ENCODE measurements at places on chromosomes 13 and 19.

DNA sequence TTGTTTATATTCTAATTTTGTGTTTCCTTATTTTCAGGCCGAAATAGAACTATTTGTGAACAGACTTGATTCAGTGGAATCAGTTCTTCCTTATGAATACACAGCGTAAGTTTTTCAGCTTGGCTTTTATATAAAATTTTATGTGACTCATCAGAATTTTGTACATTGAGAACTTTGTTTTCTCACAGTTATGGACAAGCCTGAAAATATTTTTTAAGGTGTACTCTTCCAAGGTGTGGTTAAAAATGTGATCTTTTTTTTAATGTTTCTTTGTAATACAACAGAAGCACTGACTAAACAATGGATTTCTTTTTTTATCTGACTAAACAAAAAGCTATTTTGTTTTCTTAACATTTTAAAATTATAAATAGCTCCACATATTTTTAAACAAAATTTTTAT is 16.3 kb downstream of the TM9SF2 start:
- DNase-seq: no peak

DNA sequence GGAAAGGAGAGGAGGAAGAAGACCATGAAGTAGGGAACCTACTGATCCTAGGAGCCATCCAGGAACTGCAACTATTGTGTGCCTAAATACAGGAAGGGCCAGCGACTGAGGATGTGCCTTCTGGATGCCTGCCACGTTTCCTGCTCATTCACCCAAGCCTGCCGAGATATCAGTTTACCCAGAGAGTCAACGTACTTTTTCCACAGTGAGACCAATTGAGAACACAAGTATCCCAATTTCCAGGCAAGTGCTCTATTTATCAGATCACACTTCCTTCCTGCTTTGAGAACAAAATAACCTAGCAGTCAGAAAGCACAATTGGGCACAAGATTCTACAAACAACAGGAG is 122.4 kb downstream of the AKAP11 start:
- no peak for DNase-seq

- DNase-seq: no peak
These were observed 471.4 kb downstream of the LIG4 start for GRCh38 chr13:107743983-107744382.

DNA sequence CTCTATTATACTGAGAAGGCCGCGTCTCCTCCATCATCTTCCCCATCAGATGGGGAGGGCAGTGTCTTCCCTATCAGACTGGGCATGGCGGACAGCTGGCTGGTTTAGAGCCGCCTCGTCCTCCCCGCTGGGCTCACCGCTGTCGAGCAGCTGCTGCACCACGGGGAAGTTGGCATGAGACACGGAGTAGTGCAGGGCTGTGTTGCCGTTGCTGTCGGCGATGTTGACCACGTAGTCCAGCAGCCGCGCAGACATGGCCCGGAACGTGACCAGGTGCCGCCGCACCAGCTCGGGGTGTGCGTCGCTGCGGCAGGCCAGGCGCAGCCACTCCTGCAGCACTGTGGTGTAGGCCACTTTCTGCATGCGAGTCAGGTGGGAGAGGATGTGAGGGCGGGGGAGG is 18.8 kb upstream of the SPC24 start:
- peak; percentile 44 for DNase-seq

GRCh38 chr13:33489563-33489962 is 204.0 kb upstream of the STARD13 start:
- no peak for DNase-seq

DNA sequence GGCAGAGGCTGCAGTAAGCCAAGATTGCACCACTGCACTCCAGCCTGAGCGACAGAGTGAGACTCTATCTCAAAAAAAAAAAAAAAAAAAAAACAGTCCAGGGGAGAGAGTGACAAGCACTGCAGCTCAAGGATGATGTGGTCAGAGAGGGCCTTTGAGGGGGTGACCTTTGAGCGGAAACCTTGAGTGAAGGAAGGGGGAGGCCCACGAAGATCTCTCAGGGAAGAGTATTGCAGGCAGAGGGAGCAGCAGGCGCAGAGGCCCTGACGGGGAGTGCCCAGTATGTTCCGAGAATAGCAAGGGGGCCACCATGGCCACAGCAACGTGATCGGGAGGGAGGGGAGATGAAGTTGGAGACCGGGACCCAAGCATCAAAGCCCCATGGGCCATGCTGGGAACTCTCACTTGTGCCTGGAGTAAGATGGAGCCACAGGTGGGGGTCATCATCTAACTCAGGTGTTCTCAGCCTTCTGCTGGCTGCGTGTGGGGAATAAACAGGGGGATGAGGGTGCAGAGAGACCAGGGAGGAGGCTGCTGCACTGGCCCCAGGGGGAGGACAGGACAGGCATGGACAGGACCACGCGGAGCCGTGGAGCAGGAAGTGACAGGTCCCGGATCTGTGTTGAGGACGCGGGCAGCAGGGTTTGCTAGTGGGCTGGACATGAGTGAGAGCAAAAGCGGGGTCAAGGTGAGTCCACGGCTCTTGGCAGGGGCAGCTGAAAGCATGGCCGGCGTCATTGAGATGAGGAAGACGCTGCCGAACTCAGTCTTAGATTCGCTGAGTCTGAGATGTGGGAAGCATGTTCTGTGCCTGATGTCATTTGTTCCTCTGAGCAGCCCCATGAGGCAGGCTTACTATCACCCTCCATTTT is 60.4 kb downstream of the DPF1 start:
- DNase-seq: no peak

GRCh38 chr19:45442778-45443461 is 19.2 kb upstream of the ERCC1 start:
- DNase-seq: no peak

DNA sequence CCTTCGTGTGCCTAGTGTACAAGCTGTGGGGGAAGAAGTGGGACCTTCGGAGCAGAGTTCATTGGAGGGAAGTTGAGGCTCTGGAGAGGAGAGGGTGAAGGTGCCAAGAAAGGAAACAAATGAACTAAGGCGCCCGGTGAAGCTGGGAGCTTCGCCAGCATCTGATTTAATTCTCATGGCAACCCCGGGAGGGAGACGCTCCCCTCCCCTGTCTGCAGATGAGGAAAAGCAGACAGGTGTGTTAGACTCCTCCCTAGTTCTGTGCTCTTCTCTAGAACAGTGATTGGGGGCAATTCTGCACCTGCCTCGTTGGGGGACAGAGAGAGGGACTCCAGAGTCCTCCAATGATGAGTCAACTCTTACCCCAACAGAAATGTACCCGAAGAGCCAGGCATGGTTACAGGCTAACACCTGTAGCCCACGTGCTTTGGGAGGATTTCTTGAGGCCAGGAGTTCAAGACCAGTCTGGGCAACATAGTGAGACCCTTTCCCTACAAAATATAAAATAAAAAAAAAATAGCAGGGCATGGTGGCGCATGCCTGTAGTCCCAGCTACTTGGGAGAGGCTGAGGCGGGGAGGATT is 4.2 kb downstream of the SSC5D start:
- DNase-seq: no peak

DNA sequence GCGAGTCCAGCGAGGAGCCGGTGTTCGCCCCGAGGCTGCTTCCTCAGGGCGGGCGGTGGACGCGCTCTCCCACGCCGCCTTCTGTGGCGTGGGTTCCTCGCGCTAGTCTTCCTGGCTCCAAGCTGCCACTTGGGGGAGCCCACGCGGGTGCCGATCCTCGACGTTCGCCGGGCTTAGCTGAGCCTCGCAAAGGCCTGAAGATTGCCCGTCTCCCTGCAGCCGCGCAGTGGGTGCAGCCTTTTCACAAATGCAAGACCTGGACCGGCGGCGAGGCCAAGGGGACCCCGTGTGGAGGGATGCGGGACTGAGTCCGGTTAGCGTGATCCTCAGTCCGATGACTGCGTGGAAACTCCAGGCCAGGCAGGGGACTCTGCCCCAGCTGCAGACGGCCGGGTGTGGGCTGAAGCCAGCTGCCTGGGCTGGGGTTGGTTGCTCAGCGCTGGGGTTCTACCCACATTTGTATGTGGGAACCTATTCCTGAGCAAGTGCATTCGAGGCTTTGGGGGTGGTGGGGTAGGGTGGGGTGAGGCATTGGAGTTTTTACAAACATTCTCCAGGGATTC is 16.6 kb upstream of the LRP3 start:
- no peak for DNase-seq

GRCh38 chr19:47495478-47496372 is 11.7 kb upstream of the KPTN start:
- DNase-seq: peak; percentile 63

DNA sequence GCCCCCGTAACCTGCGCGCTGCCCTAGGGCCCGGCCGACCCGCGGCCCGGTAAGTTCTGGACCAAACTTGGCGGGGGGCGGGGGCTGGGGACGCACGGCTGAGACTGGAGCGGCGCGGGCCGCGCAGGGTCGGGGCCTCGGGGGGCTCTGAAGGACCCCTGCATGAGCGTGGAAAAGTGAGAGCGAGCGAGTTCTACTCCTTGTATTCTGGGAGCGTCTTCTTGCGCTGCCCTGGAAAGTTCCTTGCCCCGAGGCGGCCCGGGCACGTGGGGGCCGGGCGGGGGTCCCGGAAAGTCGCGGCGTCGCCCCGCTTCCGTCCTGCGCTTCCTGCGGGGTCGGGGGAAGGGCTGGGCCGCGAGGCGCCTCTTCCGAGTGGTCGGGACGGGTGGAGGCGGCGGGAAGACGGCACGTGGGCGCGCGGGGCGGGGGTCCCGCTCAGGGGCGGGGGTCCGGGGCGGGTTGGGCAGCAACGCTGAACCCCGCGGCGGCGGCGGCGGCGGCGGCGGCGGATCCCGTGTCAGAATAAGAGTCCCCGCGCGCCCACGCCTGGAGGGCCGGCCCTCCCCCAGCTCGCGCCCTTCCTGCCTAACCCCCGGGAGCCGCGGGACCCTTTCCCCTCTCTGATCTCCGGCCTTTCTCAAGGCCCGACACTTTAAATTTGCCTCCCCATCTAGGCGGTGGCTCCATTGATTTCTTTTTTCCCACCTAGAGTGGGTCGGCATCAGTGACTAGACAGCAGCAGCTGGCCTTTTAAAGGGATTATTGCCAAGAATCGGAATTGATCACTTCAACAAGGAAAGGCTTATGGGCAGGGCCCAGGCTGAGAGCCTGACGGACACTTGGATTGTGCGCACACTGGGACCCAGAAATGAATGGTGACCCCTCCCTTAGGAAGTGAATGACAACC is 749 bp downstream of the GATAD2A start:
- DNase-seq: peak; percentile 37

DNA sequence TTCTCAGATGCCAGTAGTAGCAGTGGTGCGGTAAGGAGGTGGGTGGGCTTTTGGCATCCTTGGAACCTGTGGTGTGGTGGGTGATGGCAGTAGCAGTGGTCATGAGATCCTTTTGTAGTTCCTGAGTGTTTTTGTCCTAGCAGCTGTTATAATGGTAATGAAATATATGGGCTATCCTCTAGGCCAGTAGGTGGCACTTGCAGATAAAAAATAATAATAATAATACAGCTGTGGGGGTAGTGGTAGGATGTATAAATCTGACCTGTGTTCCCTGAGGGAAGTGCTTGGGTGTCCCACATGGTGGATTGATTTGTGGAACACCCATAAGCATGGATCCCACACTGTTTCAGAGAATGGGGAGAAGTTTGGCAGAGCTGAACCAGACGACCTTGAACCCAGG is 334.0 kb downstream of the SLITRK5 start:
- no peak for DNase-seq

- no peak for DNase-seq
These were observed 34.2 kb downstream of the GPR42 start for GRCh38 chr19:35404879-35405622.

DNA sequence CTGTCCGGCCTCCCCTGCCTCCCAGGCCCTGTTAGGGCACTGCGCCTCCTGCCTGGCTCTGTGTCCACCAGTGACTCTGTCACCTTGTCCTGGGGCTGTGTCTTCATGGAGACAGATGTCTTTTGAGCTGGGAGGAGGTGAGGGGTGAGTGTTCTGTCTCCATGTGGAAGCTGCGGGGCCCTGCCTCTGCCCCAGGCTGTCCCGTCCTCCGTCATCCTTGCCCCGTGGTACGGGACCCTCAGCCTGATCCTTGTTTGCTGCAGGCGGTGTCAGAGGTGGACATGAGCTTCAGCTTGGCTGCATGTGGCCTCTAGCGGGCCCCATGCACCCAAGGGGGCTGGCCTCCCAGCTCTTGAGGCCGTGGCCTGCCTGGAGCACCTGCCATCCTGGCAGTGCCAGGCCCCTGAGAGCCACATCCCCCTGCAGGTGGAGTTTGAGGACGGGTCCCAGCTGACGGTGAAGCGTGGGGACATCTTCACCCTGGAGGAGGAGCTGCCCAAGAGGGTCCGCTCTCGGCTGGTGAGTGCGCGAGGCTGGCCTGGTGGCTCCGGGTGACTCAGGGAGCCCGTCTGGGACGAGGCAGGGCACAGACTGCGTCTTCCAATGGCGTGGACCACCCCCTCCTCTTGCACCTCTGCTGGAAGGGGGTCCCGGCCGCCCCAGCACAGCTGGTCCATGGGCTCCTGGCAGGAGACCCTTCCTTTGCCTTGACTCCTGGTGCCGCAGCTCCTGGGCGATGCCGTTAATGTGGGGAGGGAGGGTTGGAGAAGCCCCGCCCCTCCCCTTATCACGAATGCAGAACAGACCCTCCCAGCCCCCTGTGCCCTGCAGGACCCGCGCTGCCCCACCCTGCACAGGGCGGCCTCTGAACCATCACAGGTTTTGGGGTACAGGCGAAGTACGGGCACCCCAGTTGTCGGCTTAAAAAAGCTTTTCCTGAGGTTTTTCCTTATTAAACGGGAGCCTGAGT is 181.3 kb downstream of the KDM4B start:
- DNase-seq: no peak

GRCh38 chr19:44848812-44849447 is 2.8 kb downstream of the NECTIN2 start:
- DNase-seq: no peak

GRCh38 chr13:92896842-92897241 is 329.8 kb upstream of the GPC6 start:
- peak; percentile 46 for DNase-seq

DNA sequence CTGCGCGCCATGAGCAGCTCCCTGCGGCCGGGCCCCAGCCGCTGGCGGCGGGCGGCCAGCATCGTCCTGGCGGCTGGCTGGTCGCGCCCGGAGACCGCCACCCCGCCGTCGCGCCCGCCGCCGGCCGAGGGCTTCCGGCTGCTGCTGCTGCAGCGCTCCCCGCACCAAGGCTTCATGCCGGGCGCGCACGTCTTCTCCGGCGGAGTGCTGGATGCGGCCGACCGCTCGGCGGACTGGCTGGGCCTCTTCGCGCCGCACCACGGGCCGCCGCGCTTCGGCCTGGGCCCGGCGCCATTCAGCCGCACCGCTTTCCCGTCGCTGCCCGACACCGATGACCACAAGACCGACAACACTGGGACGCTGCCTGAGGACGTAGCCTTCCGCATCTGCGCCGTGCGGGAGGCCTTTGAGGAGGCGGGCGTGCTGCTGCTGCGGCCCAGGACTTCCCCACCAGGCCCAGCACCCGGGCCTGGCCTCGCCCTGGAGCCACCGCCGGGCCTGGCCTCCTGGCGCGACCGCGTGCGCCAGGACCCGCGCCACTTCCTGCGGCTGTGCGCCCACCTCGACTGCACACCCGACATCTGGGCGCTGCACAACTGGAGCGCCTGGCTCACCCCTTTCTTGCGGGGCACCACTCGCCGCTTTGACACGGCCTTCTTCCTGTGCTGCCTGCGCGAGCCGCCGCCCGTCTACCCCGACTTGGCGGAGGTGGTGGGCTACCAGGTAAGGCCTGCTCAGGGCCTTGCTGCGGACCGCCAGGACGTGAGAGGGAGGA is 518 bp downstream of the NUDT19 start:
- peak; percentile 19 for DNase-seq

- no peak for DNase-seq
These were observed 1467.8 kb downstream of the UQCRFS1 start for GRCh38 chr19:27744926-27745768.

All from NCI-H2171 (cell line).